HuH-7 (cell line): ENCODE measurements at places on chromosomes 2 and 18.

DNA sequence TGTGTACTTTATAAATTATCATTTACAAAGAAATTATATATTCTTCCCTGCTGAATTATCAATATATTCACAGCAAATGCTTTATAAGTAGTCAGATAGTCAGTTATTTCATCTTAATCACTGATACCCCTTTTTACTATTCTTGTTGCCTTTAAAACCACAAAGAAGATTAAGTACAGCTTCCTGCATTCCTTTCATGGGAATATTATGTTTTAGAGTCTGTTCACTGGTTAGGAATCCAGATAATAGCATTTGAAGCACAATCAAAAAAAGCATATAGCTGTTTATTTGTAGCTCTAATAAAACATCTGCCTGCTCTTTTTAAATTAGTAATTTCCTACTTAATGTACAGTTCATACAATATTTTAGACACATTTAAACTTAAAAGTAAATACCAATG, 508.9 kb downstream of the FBXO15 start:
- DNase-seq = no peak

- no peak for DNase-seq
Measured at GRCh38 chr2:67041051-67041450, 356.1 kb upstream of the ETAA1 start.

DNA sequence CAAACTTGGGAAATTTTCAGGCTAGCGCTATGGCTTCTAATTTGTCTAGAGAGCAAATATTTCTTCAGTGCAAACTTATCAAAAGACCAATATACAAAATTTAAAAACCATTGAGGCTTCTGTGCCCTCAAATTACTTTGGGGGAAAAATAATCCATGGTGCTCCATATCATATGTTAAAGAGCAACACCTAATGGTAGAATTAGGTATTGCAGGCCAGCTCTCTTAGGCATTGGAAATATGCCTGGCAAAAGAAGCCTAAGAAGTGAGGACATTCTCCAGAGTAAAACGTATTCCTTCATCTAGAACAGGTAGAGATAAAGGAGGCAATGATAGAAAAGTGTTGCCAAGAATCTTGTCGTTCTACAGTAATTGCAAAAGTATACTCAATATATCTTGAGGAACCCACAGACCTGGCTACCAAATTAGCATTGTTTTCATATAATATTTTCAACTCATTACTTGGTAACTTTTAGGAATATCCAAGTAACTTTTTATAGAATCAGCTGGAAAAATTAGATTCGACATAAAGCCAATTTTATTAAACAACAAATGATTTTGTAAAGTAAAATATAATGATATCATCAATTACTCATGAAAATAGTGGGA, 401.1 kb downstream of the BCL11A start:
- no peak for DNase-seq

- DNase-seq = no peak
Measured at GRCh38 chr2:241478166-241478565, 30.2 kb downstream of the STK25 start.

- no peak for DNase-seq
Measured at GRCh38 chr18:58209326-58209725, 165.3 kb downstream of the NEDD4L start.

DNA sequence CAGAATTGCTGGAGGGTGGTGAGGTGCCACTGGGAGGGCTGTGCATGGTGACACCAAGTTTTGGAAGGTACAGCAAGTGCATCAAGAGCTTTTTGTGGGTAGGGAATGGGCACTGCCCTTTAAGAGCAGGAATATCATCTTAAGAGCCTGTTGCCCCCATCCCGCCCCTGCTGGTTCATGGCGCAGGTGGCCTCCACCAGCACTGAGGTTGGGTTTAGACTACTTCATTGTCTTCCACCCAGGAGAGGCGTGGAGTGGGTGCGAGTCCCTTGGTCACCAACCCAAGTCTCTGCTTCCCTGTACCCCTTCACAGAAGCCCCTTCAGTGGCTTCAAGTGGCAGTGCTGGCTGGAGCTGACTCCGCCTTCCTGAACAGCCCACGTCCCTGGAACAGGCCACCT, 7.8 kb downstream of the RNPEPL1 start:
- no peak for DNase-seq

DNA sequence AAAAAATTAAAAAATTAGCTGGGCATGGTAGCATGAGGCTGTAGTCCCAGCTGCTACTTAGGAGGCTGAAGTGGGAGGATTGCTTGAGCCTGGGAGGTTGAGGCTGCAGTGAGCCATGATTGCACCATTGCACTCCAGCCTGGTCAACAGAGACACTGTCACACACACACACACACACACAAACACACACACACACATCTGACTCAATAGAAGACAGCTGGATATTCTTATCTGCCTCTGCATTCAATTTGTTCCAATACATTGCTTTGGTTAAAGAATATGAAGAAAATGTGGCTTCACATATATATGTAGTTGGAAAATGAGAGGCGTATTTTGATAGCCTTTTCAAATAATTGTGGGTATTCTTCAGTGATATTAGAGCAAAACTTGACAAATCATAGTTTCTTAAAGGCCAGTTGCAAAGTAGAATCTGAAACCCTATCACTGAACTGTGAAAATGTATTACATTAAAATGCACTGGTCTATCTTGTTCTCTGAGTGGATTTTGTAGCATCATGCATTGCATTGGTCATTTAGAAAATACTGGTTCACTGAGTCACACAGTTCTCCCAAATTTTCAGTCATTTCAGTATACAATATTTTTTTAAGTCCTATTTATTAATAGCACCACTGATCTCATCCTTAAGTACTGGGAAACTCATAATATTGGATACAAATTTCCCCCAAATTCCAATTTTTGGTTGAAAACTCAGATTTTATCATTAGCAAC, 140.9 kb downstream of the MCFD2 start:
- no peak for DNase-seq
